ENCODE measurements at places on chromosomes 4 and X.

GRCh38 chr4:74317616-74318246 is 9.5 kb downstream of the EPGN start:
- no peak for DNase-seq

- no peak for DNase-seq
Observed at GRCh38 chr4:159010563-159011260, 92.2 kb upstream of the RAPGEF2 start.

DNA sequence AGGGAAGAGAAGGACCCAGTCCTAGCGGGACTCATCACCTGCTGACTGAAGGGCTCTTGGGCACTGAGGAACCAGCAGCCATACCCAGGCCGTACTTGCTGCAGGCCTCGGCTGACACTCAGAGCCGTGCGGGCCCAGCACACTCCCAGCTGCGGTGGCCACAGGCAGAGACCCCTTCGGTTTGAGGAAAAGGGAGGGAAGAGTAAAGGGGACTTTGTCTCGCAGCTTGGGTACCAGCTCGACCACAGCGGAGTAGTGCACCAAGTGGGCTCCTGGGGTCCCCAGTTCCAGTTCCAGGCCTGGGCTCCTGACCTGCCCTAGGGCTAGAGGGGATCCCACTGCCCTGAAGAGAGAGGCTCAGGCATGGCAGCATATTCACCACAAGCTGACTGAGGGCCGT is 17.9 kb upstream of the OPN1LW start:
- no peak for DNase-seq

- DNase-seq: peak; percentile 61
Observed at GRCh38 chr4:1748465-1748995, 27.2 kb downstream of the TACC3 start.

- DNase-seq: no peak
Observed at GRCh38 chr4:90457817-90458216, 330.6 kb downstream of the CCSER1 start.

DNA sequence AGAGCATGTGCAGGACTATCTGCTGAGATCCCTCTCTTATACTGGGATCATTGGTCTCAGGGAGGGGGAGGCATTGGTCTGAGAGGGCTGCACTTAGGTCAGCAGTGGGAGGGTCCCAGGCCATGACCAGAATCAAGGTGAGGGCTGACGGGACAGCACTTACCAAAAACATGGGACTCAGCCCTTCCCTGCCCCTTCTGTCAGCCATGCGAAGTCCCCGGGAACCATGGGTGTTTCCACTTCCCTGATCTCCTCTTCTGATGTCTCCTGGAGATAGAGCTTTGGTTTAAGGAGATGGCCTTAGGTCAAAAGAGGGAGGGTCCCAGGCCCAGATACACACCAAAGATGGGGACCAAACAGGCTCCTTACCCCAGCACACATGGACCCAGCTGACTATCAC is 12.9 kb upstream of the HSFX1 start:
- DNase-seq: no peak

DNA sequence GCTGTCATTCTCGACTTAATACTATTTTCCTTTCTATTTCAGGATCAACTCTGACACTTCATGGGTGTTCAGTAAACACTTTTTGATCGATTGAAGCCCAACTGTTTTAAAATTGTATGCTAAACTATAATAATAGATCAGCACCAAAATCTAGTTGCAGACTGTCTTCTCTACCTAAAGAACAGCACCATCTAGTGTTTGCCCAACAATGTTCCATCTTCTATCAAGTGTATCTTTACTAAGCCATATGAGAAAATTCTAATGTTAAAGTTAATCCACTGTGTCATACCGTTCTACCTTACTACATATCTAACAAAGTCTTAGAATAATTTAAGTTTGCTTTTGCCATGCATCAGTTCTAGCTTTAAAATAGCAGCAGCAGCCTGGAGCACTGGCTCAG is 113.0 kb upstream of the PRDX4 start:
- DNase-seq: no peak

GRCh38 chr4:176340871-176341685 is 21.3 kb downstream of the SPCS3 start:
- DNase-seq: peak; percentile 43

GRCh38 chr4:56892691-56893090 is 15.0 kb upstream of the REST start:
- DNase-seq: no peak

GRCh38 chr4:20773144-20773997 is 73.1 kb downstream of the PACRGL start:
- peak; percentile 4 for DNase-seq

- DNase-seq: no peak
Observed at GRCh38 chrX:153771415-153772315, 7.6 kb downstream of the PLXNB3 start.

DNA sequence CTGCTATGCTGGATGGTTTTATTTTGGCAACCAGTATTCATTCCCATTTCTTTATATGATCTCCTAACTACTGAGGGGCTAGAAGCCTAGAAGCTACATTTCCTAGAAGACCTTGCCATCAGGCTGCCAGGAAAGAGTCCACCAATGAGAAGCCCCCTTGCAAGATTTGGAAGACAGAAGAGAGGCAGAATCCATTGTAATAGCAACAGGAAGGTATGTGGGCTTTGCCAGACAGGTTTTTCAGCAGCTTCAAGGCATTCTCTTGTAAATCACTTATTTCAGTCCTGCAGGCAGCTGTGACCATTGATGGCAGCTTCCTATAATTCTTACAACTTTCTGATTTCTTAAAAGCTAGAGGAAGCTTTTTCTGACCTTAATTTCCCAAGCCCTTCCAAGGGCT is 148.3 kb upstream of the NHS start:
- no peak for DNase-seq

GRCh38 chrX:48833542-48834138 is 1.8 kb downstream of the PCSK1N start:
- no peak for DNase-seq

- DNase-seq: peak; percentile 41
Observed at GRCh38 chr4:8607603-8608481, 15.3 kb downstream of the CPZ start.

DNA sequence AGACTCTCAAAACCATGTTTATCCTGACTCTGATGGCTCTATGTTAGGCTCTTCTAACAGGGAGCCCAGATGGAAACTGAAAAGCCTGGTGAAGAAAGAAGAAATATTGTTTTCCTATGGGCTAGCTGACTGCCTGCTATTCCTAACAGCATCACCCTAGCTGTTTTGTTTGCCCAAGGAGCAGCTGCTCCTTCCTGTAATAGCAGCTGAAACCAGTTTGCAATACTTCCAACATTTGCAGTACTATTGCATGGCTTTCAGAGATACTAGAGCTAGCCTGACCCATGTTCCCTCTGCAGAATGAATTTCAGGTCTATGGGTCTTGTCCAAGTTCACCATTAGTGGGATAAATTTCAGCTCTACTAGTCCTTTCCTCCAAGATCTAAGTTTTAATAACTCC is 495.2 kb downstream of the INPP4B start:
- DNase-seq: no peak

- DNase-seq: no peak
Observed at GRCh38 chrX:132209527-132209926, 9.7 kb downstream of the RAP2C start.

GRCh38 chrX:73214426-73215094 is at the start of gene NAP1L2:
NAP1L2 (minus strand) TSS chrX:73214851; CDS start chrX:73214492, 359 bp downstream.
- DNase-seq: peak; percentile 1

GRCh38 chr4:7719354-7720174 is 220.1 kb downstream of the AFAP1 start:
- peak; percentile 9 for DNase-seq

GRCh38 chr4:184396570-184397515 is 77.5 kb downstream of the IRF2 start:
- no peak for DNase-seq

DNA sequence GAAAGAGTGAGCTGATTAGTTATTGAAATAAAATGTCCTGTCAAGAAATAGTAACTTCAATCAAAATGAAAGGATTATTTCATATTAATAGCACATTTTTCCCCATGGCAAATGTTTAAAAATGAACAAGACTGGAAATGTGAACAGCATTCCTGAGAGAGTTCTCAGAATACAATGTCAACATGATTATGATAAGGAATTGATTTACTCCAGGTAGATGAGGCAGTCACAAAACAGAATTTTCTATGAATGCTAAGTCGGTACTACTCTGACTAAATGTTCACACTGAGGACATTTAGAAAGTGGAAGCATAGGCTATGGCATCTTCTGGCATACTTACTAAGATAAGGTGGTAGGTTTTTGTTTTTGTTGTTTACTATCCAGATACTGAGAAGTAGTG is 19.4 kb upstream of the GRSF1 start:
- no peak for DNase-seq

- no peak for DNase-seq
Observed at GRCh38 chr4:140344101-140344500, 29.3 kb upstream of the SCOC start.

- DNase-seq: peak; percentile 1
Observed at GRCh38 chr4:37245391-37245954, 930 bp downstream of the NWD2 start.

DNA sequence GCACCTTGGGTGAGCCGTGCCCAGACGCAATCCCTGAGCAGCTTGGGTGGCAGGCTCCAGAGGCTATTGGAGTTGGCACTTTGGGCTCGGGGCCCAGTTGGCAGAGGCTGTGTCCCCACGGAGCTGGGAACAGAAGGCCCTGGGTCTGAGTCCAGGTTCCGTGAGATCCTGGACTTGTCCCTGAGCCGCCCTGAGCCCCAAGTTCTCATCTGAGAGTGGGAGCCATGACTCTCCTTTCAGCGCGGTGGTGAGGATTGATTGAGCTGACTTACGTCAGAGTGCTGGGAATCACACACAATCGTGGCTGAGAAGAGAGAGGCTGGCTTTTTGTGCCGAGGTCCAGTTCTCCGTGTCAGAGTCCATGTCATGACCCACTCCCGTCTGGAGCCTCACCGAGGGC is 98.0 kb downstream of the PSAPL1 start:
- DNase-seq: no peak

- peak; percentile 35 for DNase-seq
Observed at GRCh38 chrX:110145854-110146253, 142.9 kb downstream of the TMEM164 start.

DNA sequence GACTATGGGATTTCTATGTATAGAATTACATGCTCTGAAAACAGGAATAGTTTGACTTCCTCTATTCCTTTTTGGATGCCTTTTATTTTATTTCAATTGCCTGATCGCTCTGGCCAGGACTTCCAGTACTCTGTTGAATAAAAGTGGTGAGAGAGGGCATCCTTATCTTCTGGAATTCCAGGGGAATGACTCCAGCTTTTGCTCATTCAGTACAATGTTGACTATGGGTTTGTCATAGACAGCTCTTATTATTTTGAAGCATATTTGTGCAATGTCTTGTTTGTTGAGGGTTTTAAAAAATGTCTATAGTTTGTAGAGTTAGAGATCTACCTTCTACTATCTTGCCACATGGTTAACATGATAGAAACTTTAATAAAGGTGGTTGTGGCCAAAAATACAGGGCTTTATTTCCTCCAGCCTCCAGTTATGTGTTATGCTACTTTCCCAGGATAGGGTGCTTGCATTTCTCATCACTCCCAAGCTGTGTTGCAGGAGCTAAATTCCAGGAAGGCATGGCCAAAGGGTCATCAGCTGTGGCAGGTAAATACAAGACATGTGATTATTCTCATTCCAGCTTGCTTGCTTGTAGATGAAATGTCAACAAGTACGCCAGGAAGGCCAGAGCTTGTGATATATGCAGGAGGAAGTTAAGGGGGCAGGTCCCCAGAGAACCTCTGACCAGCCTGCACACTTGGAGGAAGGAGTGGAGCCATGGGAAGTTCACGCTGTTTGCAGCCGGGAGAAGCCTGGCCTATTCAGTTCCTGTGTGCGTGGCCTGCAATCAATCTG is 142.4 kb upstream of the CPXCR1 start:
- DNase-seq: no peak

- no peak for DNase-seq
Observed at GRCh38 chrX:145532176-145532780, 285.0 kb downstream of the SPANXN1 start.

DNA sequence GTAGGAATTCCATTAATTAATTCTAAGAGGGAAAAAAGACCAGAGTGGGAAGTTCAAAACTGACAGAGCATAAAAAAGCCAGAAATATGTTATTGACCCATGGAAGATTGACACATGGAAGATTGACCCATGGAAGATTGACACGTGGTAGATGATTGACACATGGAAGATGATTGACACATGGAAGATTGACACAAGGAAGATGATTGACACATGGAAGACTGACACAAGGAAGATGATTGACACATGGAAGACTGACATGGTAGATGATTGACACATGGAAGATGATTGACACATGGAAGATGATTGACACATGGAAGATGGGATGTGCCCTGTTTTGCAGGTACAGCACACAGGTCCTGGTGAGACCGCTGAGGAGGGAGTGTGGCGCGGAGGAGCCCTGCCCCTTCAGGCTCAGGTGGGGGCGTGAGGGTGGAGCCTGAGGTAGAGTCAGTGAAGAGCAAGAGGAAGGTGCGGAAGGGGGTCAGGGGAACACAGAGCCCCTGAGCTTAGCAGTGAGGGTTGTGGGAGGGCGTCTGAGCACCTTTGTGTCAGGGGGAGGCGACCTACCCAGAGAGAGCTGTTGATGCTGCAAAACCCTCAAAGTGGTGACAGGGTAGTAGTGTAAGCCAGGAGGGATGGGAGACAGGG is 15.8 kb upstream of the PDE6B start:
- DNase-seq: no peak

- no peak for DNase-seq
Observed at GRCh38 chrX:1009771-1010170, 202.7 kb downstream of the CRLF2 start.

Data from hematopoietic multipotent progenitor cell (in vitro differentiated cells).